CD8-positive, alpha-beta memory T cell (primary cell): ENCODE measurements at places on chromosomes 16 and 17.

DNA sequence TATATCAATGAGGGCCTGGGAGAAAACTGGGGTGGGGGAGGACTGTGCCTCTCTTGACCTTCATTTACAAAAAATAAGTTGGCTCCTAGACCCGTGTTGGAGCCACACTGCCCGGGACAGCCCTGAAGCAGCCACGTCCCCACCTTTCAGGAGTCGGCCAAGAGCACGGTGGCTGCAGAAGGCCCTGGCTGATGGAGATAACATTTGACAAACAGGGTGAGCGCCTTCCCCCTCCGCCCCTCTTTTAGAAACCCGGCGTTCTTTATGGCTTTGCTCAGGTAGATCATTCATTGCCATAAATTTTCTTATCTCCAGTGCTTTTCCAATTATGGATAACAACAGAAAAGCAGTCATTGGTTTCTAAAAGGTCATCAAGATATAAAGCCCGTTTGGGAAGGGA lies 398.1 kb upstream of the TNRC6C start:
- DNase-seq = no peak

GRCh38 chr17:68246271-68247028 lies 1.4 kb upstream of the AMZ2 start:
- no peak for DNase-seq

DNA sequence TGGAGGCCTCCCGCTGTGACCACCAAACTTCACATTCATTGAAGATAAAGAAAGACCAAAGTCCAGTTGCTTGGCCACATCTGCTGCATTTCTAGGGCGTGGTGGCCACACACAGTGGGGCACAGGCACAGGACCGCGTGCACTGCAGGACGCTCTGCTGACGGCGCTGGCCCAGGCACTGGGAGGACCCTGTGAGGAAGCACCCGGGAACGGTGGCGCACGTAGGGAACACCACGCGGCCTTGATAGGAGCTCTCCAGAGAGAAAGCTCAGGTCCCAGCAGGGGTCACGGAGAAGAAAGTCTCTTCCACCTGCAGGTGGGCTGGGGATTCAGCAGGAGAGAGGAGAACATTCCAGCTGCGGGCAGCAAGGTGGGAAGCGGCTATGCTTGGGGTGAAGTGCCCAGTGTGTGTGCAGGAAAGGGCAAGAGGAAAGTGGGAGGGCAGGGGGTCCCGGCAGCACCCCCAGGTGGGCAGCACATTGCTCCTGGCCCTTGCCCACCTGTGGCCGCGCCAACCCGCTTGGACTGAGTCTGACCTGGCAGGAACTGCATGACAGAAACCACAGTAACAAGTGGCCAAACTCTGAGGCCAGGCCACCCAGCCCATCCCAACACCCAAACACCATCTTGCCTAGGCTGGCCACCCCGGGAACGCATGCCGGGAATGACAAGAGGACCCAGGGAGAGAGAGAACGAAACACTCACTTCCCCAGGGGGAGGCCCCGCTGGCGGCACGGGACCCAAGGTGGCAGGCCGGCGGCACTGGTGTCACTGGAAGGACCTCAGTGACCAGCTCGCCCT lies 32.8 kb downstream of the TBC1D16 start:
- DNase-seq = no peak

DNA sequence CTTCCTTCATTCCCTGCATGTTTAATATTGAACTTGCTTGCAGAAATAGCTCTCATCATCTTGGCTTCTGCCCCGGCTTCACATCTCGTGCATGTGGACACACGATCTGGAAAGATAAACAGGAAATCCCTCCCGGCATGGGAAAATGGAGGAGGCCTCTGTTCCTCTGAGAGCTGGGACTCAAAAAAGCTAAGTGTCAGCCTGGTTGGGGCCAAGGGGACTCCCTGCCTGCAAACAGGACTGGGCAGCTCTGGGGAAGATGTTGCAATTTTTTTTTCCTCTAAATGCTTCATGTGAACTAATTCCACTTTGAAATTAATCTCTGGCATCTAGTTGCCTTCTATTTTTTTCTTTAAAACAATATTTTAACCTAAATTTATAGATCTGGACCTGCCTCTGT lies 24.8 kb downstream of the ITPRIPL2 start:
- DNase-seq = no peak

- DNase-seq = no peak
Measured at GRCh38 chr17:49456183-49456965, 38.7 kb upstream of the NGFR start.

DNA sequence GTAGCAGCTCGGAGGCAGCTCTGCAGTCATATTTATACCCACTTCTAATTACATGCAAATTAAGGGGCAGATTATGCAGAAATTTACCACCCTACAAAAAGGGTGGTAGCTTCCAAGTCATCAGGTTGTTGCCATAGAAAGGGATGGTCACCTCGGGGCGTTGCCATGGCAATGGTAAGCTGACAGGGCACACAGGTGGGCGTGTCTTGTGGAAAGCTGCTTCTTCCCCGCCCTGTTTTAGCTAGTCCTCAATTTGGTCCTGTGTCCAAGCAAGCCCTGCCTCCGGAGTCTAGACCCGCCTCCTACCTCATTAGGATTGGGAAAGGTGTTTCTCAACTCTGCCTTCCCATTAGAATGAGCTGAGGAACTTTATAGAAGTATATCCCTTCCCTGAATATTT lies 98.7 kb downstream of the HS3ST2 start:
- no peak for DNase-seq

- DNase-seq = no peak
Measured at GRCh38 chr17:80927791-80928216, 63.8 kb upstream of the CHMP6 start.

GRCh38 chr17:6994666-6995256 lies 1.1 kb upstream of the ALOX12 start:
- no peak for DNase-seq

- DNase-seq = no peak
Measured at GRCh38 chr16:20826039-20826566, 19.8 kb downstream of the REXO5 start.

- no peak for DNase-seq
Measured at GRCh38 chr17:28145348-28145747, 102.9 kb downstream of the NLK start.

DNA sequence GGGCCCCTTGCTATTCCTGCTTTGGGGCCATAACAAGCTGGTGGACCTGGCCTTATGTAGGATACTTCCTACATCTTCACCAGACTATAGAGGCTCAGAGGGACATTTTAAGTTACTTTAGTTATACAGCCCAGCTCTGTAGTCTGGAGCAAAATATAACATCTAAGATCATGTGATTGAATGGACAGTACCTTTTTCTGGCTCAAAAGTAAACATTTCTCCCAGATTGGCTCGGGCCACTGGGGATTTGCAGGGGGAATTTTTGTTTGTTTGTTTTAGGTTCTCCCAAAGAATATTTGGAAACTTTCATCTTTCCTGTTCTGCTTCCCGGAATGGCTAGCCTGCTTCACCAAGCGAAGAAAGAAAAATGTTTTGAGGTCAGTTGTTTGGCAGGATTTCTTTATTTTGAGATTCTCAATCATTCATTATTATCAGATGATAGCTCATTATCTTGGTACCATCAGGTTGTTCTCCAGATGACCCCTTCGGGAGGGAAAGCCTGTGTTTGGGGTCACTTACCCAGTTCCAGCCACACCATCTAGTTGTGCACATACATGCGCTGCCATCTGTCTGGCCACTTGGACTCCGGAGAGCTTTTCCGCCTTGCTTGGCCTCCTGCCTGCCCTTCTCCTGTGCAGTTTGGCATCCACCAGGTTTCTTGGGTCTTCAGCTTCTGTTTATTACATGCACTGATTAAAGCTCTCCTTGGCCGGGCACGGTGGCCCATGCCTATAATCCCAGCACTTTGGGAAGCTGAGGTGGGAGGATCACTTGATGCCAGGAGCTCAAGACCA lies 17.2 kb downstream of the IQCK start:
- DNase-seq = no peak

- DNase-seq = no peak
Measured at GRCh38 chr16:31006086-31006385, 4.4 kb downstream of the STX1B start.
